RWPE1 (cell line): ENCODE measurements at places on chromosomes 11 and 22.

DNA sequence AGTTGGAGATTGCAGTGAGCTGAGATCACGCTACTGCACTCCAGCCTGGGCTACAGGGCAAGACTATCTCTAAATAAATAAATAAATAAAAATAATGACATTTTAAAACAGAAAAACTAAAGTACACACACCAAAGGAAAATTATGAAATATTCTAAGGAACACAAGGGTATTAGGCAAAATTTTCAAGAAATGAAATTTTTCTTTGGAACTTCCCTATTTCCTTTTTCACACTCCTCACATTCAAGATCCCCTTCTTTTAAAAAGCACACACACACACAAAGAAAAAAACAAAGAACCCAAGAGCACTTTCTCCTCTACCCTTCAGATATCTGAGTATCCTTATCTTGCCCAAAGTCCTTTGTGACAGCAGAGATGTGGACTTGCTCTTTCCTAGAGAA lies 92.8 kb downstream of the CCDC73 start:
- DNase-seq, result no peak

DNA sequence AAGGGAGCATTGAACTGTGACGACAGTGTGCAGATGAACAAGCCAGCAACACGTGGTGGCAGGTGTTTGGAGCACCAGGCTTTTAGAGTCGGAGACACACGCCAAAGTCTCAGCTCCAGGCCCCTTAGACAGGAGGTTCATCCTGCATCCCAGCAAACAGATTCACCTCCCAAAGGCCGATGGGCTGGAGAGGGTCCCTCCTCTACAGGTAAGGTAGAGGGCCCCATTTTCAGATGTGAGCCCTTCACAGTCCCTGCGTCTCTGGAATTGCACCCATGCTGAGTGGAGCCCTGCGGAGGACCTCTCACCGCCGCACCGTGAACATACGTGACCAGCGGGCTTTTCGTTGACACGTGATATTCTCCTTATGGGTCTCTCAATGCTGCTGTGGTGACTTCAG lies 109.0 kb upstream of the B3GAT1 start:
- no peak for DNase-seq

GRCh38 chr11:20594274-20595061 lies 4.9 kb upstream of the SLC6A5 start:
- no peak for DNase-seq

GRCh38 chr11:102390667-102391465 lies 43.9 kb downstream of the BIRC2 start:
- DNase-seq, result peak; percentile 39

- peak; percentile 85 for DNase-seq
Measured at GRCh38 chr11:77250881-77251640, 50.4 kb downstream of the GDPD4 start.

DNA sequence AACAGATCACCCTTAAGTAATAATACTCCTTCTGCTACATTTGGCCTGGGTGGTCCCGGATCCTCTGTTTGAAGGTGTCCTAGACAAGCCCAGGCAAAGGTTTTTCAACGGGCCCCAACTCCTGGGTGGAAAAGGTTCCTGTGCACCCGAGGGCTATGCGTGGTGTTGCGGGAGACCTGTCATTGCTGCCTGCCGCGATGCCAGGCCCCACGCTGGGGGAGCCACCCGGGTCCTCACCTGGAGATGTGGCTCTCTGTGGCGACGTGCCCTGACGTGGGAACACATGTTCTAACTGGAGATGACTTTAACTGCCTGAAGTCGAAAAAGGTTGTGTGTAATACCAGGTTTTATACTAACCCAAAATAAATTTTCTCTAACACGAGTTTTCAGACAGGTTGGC lies 467.1 kb downstream of the NTM start:
- no peak for DNase-seq

DNA sequence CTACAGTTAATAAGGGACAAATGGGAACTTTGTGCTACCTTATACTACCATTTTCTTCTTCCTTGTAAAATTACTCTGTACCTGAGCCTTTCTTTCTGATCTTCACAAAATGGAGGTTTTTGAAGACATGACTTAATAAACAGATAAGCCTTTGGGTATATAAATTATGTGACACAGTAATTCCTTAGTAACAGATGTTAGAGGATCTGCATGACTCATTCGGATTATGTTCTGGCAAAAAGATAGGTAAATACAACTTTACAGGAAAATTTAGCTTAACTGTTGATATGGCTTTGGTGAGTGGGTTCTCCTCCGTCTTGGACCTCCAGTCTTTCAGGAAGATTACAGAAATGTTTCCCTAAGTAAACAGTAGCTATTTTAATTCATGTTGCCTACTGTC lies 61.8 kb downstream of the BID start:
- no peak for DNase-seq

GRCh38 chr11:70727899-70728620 lies 329.7 kb downstream of the CTTN start:
- no peak for DNase-seq

DNA sequence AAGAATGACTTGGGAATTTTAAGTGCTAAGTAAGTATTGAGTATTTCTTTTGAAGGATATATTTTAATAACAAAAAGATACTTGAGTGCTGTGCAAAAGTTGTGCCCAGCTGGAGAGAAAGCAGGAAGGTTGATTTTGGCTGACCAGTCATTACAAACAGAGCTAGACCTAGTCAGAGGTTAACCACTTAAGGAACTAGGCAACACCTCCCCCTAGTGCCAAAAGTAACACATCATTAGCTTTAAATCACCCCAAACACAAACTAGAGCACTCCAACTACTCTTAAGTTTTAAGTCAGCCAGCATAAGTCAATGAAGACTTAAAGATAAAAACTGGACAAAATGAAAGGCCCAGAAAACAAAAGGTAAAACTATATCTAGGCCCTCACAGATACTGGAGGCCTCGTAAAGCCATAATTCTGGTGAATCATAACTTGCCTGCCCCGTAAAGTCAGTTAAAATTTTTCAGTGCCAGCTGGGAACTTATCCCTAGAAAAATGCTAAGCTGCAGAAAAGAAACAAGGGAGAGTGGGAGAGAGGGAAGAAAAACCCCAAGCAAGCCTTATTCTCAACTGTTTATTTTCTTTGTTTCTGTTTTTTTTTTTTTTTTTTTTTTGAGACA lies 4.6 kb downstream of the TMEM9B start:
- peak; percentile 84 for DNase-seq

DNA sequence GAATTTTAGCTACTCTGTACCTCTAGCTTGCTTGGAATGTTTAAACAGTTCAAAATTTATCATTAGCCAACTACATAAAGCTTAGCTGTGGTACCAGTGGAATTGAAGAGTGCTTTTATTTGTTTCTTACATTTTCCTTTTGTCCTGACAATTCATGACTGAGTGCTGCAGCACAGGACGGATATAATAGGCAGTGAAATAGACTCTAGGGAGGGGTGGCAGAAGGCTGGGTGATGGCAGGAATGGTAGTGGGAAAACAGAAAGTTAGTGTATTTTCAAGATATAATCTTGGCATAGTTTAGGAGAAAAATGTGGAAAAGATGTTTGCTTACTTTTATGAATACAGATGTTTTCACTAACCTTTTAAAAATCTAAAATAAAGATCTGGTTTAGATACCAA lies 31.1 kb upstream of the ARHGAP32 start:
- no peak for DNase-seq

- DNase-seq, result no peak
Measured at GRCh38 chr11:96149743-96150555, 193.0 kb downstream of the MAML2 start.

GRCh38 chr11:7967826-7968225 lies 2.6 kb upstream of the NLRP10 start:
- DNase-seq, result no peak

- DNase-seq, result peak; percentile 88
Measured at GRCh38 chr11:126440792-126441514, 85.5 kb downstream of the ST3GAL4 start.

DNA sequence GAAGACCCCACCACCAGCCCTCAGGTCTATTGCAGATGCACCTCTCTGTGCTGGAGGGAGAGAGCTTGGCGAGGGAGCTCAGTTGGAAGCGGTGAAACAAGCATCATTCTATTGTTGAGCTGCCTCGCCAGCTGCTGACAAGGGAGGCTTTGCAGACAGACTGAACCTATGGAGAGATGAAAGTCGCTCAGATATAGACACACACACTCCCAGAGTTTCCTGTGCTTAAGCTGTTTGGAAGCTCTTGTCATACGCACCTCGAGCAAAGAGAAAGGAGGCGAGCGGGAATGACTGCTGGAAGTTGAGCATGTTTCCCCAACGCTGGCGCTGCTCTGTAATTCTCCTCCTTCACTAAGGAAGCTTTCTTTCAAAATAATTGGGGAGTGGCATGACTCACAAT lies 126.1 kb downstream of the TRIM29 start:
- DNase-seq, result no peak

DNA sequence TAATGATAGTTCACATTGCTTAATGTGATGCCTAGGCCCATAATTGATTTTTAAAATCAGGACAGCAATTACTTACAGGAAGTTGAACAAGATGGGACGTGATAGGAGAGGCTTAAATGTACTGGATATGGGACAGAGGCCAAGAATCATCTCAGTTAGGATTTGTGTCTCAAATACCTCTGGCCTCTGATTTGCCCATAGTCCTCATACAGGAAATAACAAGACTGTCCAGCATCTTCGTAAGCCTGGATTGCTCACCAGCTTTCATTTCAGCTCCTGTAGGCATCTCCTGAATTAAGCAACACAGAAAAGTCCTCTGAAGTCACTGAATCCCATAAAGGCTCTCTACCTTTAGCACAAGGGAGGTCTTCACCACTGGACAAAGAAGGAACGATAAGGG lies at the start of gene MRGPRX3:
TSS of gene MRGPRX3 (plus strand) at position 231 of the 400 bp plus-strand sequence. CDS start 4,632 bp downstream, outside the sequence.
- DNase-seq, result no peak

GRCh38 chr11:102112509-102112821 lies 2.2 kb downstream of the YAP1 start:
- DNase-seq, result no peak

GRCh38 chr11:107184986-107185385 lies 166.7 kb upstream of the GUCY1A2 start:
- no peak for DNase-seq

DNA sequence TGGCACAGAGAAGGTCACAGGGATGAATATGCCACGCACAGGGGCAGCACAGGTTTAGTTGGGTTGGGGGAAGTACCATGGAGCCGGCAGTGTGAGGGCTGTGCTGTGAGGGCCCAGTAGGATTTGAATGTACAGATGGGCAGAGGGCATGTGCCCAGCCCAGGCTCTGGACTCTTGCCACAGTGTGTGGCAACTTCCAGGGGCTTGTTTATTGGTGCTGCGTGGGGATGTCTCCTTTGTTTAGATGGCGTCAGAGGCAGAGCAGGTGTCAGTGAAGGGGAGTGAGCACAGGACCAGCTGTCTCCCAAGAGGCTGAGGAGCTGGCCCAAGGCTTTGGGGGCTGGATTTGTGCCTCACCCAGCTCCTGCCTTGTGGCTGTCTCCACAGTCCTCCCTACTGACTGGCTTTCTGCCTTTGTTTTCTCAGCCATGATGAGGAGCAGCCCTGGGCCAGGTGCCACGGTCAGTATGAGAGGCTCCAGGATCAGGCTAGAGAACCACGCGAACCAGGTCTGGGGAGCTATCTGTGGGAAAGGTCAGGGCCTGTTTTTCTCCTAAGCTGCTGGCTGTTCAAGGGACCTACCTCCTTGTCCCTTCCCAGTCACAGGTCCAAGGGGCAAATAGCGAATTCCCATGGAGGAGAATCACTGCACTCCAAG lies 21.9 kb downstream of the SUN2 start:
- DNase-seq, result no peak

- no peak for DNase-seq
Measured at GRCh38 chr22:25131198-25131887, 68.3 kb upstream of the CRYBB3 start.

DNA sequence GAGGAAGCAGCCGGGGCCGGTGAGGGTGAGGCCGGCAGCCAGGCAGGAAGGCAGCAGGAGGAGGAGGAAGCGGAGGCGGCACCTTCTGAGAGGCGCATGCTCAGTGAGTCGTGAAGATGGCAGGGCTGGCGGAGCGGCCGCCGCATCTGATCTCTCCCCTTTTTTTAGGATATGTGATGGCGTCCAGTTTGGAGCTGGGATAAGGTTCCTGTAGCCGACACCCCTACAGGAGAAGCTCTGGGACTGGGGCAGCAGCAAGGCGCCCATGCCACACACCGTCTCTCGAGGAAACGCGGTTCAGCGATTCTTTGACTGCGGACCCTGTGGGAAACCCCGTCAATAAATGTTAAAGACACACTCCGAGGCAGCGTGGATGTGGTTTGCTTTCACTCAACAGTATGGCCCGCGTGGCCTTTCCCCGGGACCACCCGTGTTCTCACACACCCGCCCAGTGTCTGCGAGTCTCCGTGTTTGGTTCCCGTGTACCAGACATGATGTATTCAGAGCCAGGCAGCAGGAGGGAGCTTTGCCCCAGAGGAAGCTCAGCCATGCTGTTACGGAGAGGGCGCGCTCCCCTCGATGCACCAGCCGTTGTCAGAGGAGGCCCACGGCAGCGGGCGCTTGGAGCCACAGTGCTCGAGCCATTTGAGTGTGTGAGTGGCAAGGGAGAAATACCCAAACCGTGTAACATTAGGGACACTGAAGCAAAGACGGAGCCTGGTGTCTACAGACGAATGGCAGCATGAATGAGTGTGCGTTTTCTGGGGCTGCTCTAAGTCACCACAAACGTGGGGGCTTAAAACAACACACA lies 27.7 kb upstream of the PARVB start:
- DNase-seq, result no peak

GRCh38 chr11:597166-597725 lies 18.5 kb downstream of the IRF7 start:
- no peak for DNase-seq

GRCh38 chr11:20051469-20052399 lies 108.5 kb downstream of the DBX1 start:
- no peak for DNase-seq

GRCh38 chr11:107998761-107999160 lies 9.9 kb upstream of the CUL5 start:
- no peak for DNase-seq
